GM03348 (cell line): ENCODE measurements at places on chromosomes 1 and 21.
A peak's percentile ranks its signal among the peaks of the same experiment; 100 is the strongest.

DNA sequence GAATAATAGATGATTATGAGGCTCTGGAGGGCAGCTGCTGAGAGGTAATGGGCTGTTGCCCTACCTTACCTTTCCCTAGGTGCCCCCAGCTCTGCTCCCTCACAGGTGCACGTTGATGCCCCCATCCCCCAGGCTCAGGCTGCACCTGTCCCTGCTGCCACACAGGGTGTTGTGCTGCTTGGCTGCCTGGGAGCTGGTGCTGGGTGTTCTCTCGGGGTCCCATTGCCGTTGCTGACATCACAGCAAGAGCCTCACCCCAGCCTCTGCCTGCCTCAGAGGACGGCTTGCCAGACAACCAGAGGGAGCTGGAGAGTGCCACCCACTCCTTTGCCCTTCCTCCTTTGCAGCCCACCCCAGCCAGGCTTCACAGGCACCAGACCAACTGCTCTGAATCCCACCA, 31.4 kb upstream of the DMBX1 start:
- no peak for DNase-seq

GRCh38 chr1:31891280-31891679, 46.9 kb downstream of the PTP4A2 start:
- no peak for DNase-seq

GRCh38 chr1:111209622-111210021, 9.2 kb upstream of the DENND2D start:
- DNase-seq, result no peak

DNA sequence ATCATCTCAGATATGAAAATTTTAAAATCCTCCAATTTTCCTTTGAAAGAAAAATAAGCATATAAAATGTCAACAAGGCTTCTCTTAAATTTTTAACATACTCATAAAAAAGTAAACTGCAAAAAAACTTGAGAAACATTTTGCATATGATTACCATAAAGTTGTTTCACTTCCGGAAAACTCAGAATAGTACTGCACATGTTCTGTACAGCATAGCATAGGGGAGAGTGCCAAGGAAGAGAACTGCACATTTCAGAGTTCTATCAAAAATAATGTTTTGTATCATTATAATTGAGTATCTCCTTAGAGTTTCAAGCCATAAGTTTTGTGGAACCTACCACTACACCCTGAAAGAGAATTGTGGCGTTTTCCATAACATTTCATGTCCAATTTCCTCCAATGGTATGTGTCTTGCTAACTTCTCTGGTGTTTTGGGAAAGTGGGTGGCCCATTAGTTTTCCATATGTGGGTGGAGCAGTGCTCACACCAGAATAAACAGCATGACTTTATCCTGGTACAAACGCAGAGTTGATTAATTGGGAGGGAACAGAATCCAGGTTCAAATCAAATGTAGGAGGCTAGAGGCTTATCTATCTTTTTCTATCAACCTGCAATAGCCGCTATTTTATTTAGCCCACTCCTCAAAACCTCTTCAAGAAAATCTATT, 430.9 kb downstream of the LMO4 start:
- peak; percentile 10 for DNase-seq

DNA sequence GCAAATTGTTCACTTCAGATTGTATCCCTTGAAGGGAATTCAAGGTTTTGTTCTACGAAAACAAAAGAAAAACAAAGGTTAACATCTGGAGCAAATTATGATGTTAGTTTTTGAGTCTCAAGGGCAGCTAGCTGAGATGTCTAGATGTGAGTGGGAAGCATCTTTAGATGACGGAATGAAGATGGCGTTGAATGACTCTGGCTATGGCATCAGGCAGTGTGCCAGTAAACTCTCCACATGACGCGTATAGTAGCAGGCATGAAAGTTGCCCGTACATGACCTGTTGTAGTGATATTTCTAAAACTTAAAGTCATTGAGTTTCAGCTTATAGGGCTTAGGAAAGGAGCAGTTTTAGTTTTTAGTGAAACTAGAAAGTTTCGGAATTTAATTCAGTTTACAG, 12.3 kb upstream of the SDC3 start:
- DNase-seq, result no peak

- DNase-seq, result no peak
Observed at GRCh38 chr1:113185463-113186104, 112.6 kb downstream of the LRIG2 start.

DNA sequence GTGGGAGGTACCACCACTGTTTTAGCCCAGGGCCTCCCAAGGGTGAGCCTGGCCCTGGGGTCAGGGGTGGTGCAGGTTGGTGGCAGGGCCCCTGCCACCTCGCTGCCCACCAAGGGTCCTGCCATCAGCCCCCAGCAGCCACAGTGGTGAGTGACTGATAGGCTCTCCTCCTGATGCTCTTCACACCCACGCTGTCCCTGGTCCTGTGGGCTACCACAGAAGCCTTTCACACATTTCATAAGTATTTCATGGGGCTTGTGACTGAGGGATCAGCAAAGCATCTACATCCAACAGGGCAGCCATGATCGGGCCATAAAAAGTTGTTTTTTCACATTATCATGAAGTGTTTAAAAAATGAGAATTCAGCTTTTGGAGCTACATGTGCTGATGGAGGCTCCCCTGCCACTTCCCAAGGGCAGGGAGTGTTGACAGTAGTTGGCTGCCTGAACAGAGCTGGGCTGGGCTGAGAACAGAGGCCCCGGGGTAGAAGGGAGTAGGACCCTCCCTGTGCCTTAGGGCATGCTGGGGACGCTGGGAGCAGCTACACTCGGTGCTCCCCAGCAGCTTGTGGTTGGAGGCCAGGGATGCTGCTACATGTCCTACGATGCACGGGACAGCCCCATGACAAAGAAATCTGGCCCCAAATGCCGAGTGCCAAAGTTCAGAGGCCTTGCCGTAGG, 73.1 kb upstream of the TMEM51 start:
- DNase-seq, result no peak

DNA sequence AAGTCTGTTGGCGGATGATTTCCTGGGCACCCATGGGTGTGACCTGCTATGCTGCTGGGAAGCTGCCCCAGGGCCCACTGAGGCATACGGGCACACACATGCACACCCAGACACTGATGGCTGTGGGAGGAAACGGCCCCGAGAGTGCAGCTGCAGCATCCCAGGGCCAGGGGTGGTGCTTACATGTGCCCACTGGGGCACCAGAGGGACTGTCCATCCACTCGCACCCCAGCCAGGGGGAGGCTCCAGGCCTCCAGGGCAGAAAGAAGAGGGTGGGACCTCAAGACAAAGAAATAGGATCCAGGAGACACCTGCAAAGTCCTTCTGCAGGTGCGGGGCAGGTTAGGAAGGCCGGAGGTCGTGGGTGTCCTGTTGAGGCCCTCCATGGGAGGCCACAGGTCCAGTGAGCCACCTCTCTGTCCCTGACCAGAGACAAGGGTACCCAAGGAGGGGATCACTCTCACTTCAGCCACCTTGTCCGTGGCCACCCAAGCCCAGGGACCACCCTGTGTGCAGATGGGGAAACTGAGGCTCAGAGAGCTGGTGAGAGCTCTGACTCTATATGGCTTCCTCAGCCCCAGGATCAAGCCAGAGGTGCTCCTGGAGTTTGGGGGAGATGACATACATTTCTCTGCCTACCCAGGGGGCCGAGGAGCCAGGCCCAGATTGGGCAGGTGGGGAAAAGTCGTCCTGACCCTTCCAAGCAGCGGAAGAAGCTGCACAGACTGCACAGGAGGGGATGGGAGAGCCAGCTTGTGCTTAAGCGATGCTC, 57.1 kb downstream of the WNT9A start:
- DNase-seq, result no peak

DNA sequence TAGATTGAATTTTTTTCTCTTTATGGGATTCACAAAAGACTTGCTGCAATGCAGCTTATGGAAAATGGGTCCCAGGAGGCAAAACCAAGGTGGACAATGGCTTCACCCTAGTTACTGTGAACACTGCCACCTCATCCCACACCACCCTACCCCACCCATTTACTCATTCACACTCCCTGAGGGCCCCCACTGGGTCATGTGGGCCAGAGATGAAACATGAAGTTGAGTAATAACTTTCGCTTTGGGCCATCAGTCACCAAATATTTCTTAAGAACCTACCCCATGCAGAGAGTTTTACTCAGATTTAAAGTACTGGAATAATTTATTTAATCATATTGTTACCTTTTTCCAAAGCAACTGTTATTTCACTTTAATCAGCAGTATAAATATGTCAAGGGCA, 191.8 kb downstream of the TPR start:
- peak; percentile 55 for DNase-seq

DNA sequence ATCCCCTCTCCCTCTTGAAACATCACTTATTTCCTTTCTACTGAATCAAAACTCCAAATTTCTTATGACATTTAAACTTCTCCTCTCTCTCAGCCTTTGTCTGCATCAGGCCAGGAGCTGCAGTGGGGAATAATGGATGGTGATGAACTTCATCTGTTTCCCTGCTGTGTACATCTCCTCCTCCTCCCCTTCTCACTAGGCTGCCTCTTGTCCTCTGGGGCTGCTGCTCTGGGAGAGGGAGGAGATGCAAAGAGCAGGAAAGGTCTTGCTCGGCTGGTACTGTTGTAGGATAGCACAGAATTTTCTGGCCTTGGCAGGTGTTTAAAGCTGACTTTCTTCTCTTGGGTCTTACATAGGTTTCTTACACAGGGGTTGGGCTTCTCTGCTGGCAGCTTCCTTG, 31.1 kb upstream of the FMOD start:
- no peak for DNase-seq

DNA sequence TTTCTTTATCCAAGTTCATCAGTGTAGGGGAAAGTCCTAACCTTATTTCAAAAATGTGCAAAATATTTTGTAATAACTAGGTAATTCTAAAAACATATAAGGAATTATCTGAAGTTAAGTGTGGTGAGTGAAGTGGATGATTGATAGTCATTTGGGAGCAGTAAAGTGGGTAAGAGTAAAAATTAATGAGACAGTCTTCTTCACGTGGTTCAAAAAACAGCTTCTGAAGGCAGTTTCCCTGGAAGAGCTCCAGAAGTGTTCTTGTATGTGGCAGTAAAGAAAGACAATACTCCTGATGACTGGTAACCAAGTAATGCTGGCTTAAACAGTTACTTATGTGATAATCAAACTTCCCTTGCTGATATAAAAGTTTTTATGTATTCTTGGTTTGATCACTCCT, 50.3 kb downstream of the LEPR start:
- no peak for DNase-seq

DNA sequence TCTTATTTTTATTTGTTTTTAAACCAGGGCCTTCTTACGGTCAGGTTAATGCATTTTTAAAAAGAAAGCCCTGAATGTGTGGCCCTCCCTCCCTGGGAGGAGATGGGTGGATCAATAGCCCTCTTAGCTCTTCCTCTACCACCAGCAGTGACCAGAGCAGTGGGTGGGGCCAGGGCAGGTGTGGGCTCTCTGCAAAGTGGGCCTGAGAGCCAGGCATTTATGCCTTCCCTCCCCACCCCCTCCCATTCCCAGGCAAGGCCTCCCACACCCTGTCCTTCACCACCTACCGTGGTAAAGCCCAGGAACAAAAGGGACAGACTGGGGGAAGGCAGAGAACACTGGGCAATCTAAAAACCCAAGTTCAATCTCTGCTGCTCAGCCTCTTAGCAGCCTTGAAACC, 63.9 kb downstream of the SSBP3 start:
- DNase-seq, result no peak

DNA sequence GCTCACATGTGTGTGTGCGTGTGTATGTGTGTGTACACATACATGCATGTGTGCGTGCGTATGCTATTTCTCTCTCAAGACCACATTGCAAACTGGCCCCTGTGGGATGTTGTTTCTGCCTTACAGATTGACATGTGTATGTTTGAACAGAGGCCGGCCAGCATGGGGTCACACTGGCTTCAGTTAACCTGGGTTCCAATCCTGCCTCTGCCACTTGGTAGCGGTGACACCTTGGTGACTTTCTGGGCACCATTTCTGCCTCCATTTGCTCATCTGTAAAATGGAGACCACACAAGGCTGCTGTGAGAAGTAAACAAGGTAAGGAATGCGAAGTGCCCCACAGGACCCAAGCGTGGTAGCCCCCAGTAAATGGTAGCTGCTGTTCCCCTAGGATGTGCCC, 51.7 kb downstream of the TCP10L start:
- DNase-seq, result no peak

DNA sequence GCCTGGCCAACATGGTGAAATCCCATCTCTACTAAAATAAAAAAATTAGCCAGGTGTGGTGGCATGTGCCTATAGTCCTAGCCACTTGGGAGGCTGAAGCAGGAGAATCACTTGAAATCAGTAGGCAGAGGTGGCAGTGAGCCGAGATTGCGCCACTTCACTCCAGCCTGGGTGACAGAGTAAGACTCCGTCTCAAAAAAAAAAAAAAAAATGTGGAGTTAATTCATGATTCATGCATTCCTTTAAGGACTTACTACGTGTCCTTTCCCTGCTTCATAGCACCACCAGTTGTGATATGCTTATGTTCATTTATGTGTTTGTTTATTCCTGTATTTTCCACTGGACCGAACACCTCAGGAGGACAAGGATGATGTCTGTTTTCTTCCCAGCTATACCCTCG, 12.7 kb upstream of the PRELP start:
- peak; percentile 80 for DNase-seq

GRCh38 chr1:37071829-37072228, 37.5 kb upstream of the GRIK3 start:
- no peak for DNase-seq

- no peak for DNase-seq
Observed at GRCh38 chr1:184930645-184931044, 43.7 kb downstream of the NIBAN1 start.

GRCh38 chr1:203124546-203125317, 2.8 kb upstream of the ADORA1 start:
- DNase-seq, result no peak

GRCh38 chr1:63847308-63847910, 73.6 kb downstream of the ROR1 start:
- DNase-seq, result no peak

DNA sequence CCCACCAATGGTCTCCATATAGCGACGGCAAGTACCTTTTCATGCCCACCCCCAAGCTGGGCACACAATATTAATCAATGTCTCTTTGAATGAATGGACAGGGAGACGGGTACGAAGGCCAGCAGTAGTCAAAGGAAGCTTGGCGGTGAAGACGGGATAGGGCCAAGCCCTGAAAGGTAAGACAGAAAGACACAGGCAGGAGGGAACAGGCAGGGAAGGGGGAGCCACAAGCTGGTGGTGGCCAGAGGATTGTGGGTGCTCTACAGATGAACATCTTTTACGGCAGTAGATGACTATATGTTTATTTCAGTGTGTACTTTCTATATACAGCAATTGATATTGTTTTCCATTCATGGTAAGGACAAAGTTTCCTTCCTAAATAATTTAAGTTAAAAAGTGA, 16.3 kb downstream of the CAPZB start:
- no peak for DNase-seq

GRCh38 chr1:42960122-42960390, 1.4 kb upstream of the SLC2A1 start:
- no peak for DNase-seq
